AML-193 (cell line): ENCODE measurements at places on chromosomes 1 and 21.

DNA sequence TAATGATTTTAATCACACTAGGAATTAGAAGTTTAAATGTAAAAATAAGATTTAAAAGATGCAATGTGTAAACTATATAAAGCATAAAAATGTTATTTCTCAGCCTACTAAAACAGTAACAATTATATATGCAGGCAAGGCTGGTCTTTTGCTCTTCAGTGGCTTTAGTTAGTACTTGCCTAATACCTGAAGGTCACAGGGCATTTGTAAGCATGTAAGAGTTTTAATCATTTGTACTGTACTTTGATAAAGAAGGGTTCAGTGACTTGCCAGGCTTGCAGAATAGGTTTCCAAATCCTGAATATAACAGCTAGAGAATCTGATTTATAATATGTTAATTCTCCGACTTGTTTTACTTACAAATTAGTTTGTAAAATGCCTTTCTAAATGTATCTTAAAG, 256.5 kb downstream of the GPR52 start:
- no peak for DNase-seq

GRCh38 chr1:80059940-80060339, 1053.4 kb upstream of the ADGRL4 start:
- DNase-seq, result no peak

- no peak for DNase-seq
These were observed 34.0 kb upstream of the CRNN start for GRCh38 chr1:152448095-152448494.

- DNase-seq, result no peak
These were observed 116.8 kb downstream of the RABGAP1L start for GRCh38 chr1:174276087-174276486.

DNA sequence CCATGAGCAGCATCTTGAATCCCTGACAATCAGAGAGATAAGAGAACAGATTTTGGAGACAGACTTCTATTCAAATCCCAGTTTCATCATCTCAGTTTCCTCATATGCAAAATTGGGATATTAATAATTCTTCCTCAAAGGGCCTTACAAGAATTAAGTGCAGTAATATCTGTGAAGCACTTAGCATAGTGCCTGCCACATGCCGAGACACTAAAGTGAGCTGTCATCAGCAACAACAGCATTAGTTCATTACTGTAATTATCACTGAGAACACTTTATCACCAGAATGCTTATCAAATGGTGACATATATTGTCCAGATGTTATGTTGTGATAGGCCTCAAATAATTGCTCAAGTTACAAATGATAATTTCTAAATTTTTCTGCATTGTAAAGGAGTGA, 922 bp upstream of the FCRLB start:
- DNase-seq, result no peak

DNA sequence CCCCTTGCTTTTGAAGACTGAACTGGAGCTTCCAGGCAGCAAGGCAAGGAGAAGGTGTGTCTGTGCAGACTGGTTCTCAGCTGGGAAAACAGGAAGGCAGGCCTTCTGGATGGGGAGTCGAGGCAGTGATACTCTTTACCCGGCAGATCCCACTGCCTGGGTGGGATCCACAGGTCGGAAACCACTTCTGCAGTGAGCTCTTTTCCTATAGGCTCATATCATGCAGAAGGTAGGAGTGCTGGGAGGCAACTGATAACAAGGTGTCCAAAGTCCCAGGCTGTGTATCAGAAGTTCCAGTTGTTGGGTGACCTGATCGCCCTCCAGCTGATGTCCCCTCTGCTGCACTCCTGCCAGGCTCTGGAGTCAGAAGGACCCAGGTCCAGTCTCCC, 17.1 kb downstream of the ACOT11 start:
- no peak for DNase-seq

- peak; percentile 37 for DNase-seq
These were observed 38.6 kb upstream of the GPR137B start for GRCh38 chr1:236103646-236104218.

DNA sequence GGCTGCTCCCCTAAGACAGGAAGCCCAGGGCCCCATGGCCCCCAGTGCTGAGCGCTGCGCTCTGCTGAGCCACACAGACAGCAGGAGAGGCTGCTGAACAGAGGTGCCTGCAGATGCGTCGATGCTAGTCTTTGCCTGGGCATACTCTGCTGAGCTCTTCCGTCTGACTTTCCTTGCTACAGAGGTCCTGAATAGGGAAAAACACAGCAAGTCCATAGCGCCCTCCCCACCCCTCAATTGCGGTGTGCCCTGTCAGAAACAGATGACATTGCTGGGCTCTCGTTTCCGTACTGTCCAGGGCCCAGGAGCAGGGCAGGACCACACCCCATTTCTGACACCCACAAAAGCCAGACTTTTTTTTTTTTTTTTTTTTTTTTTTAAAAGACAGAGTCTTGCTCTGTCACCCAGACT, 252.5 kb downstream of the SDCCAG8 start:
- DNase-seq, result no peak

GRCh38 chr1:80767711-80768110, 1033.0 kb upstream of the ADGRL2 start:
- no peak for DNase-seq

DNA sequence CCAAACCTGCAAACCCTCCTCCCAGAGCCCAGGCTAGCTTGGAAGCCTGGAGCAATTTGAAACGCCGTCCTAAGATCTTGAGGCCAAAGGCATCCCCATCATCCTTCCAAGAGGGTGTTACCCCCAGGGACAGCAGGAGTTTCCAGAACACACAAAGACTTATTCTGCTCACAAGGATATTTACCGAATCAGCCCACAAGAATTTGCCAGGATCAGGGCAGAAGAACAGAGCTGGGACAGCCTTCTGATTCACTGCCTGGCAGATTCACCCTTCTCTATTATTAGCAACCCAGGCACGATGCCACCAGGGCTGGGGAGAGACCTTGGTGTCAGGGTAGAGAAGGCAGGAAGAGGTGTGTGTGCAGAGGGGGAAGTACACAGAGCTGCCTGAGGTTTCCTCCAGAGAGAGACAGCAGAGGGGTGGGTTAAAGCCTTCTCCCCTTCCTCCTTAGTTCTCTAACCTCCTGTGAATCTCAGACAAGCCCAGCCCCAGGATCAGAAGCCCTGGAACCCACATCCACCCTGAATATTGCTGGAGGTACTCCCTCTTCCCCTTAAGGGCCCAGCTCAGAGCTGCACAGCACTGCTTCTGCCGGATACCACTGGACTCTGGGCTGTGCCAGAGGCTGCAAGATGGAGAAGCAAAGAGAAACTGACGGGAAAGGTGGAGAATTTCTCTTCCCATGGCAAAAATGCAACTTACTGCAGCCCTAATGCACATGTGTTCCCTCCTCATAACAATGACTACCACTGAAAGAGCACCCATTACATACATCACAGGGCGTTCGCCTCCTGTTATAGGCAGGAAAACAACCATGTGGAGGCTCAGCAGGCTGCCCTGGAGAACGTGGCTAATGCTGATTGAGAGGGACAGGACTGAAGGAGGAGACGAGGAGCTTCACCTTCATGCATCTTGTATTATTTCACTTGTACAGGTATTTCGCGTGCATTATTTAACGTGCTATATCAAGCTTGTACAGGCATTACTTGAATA, 61.8 kb downstream of the ITPKB start:
- DNase-seq, result peak; percentile 75

DNA sequence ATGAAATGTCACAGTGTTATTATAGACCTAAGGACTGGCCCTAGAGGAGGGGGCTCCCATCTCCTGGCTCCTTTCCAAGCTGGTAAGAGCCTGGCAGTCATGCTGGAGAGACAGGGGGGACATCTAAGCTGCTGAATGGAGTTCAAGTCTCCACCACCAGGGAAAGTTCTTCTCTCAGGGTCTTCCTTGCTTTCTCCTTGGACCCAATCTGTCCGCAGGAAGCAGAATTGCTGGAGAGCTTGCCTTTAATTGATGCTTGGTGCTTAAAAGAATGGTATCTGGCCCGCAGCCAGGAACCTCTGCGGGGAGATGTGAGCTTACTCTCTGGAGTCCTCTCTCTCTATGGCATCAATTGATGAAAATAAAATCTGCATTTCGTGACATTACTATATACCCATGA, 25.1 kb downstream of the IRF2BP2 start:
- no peak for DNase-seq

- no peak for DNase-seq
These were observed 7.2 kb upstream of the MMP23B start for GRCh38 chr1:1624443-1625403.

DNA sequence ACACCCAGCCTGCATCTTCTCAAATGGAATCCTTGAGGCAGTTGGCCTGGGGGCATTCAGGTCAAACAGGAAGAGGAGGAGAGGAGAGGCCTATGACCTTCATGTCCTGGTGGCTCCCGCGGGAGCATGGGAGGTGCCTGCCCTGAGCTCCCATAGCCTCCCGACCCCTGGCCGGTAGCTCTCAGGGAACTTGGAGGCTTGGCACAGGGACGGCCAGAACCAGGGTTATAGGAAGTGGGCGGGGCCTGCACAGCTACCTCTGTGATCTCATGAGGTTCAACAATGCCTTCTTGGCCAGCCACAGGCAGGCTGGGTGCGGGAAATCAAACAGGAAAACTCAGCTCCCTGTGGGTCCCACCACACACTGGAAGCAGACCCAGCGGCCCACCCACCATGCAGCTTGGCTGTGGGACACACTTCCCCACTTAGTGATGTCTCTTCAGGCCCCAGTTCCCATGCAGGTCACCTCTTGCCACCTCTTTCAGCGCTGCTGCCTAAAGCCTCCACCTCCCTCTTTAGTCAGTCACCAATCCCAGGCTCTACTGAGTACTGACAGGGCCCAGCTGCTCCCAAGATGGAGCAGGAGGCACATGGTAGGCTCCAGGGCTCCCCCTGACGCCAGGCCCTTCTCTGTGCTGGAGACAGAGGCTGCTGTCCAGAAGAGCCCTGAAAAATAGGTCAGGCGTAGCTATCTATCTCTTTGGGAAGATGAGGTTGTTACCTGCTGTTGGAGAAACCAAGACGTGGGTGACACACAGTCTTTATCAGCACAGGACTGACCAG, at the start of gene SLFNL1:
Gene SLFNL1 (minus strand): TSS at position 200 of the 783 bp plus-strand sequence. CDS start 1,065 bp downstream, outside the sequence.
- no peak for DNase-seq

GRCh38 chr1:58854576-58854975, 70.7 kb upstream of the JUN start:
- peak; percentile 54 for DNase-seq

DNA sequence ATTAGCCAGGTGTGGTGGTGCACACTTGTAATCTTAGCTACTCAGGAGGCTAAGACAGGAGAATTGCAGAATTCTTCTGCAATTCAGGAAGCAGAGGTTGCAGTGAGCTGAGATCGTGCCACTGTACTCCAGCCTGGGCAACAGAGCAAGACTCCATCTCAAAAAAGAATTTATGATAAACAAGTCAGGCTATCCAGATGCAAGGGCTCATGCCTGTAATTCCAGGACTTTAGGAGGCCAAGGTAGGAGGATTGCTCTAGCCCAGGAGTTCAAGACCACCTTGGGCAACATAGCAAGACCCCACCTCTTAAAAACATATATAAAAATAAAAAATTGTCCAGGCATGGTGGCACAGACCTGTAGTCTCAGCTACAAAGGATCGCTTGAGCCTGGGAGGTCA, 10.5 kb upstream of the CBR3 start:
- no peak for DNase-seq

DNA sequence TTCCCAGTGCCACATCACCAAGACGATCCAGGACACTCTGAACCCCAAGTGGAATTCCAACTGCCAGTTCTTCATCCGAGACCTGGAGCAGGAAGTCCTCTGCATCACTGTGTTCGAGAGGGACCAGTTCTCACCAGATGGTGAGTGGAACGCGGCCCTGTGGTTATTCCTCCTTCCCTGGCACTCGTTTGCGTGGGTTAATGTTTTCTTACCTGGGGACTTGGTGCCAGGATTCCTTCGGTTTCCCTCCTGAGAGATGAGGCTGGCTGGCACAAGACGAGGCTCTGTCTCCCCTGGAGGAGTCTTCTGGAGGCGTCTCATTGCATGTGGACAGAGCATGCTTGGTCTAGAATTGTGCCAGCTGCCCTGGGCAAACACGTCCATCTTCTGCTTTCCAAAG, 29.3 kb downstream of the ATP5PO start:
- DNase-seq, result no peak

DNA sequence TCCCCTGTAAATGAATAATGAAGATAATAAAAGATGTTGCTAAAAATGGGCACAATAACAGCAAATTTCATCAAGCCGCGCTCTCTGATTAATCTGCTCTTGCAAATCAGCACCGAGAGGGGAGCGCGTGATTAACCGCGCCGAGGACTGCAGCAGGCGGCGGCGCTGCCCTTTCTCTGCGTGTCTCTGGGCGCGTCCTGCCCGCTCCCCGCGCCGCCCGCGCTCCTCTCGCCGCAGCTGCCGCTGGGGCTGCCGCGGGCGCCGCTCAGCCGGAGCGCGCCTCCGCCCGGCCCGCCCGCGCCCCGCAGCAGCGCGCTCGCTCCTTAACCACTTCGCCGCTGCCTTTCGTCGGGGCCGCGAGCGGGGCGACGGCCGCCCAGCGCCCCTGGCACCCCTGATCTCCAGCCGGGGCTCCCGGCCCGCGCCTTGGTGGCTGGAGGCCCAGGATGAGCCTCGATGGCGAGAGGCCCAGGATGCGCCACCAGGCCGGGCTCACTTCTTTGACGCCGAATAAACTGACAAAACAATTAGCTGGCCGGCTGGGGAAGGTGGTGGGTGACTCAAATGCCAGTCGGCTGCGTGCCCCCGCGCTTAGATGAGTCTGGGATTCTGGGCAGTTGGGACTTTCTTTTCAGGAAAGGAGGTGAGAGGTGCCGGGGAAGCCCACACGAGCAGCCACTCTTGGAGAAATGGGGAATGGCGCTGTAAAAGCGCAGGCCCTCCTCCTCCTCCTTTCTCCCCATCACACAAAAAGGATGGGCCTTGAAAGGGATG, 221.4 kb upstream of the PKN2 start:
- DNase-seq, result no peak
